ENCODE measurements at places on chromosomes 2 and 18.

DNA sequence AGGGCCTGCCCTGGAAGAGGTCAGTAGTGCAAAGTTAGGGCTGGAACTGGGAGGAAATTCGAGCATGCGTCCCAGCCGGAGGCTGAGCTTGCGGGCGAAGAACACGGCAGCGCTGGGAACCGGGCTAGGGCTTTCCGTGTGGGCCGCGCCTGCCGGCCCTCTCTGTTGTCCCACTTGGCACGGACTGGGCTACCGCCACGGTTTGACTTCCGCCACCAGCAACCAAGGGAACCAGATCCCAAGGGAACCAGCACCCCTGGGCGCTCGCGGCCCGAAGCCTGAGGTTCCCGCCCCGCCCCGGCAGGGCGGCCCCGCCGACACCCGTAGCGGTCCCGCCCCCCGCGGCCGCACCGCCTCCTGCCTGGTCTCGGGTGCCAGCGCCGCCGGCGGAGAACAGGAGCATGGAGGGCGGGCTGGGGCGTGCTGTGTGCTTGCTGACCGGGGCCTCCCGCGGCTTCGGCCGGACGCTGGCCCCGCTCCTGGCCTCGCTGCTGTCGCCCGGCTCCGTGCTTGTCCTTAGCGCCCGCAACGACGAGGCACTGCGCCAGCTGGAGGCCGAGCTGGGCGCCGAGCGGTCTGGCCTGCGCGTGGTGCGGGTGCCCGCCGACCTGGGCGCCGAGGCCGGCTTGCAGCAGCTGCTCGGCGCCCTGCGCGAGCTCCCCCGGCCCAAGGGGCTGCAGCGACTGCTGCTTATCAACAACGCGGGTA, at the start of gene SPR:
Gene SPR, plus strand, starts transcription at position 377 of the 708 bp plus-strand sequence. Its CDS starts 25 bp downstream, at position 402.
- DNase-seq: peak; percentile 24

GRCh38 chr2:223943135-223943534, 2.0 kb downstream of the WDFY1 start:
- DNase-seq: no peak

GRCh38 chr2:178880257-178880656, 73.0 kb upstream of the TTN start:
- DNase-seq: no peak

- DNase-seq: no peak
Measured at GRCh38 chr2:230758566-230759480, 46.2 kb downstream of the CAB39 start.

- peak; percentile 59 for DNase-seq
Measured at GRCh38 chr2:134258684-134259388, 5.0 kb downstream of the MGAT5 start.

DNA sequence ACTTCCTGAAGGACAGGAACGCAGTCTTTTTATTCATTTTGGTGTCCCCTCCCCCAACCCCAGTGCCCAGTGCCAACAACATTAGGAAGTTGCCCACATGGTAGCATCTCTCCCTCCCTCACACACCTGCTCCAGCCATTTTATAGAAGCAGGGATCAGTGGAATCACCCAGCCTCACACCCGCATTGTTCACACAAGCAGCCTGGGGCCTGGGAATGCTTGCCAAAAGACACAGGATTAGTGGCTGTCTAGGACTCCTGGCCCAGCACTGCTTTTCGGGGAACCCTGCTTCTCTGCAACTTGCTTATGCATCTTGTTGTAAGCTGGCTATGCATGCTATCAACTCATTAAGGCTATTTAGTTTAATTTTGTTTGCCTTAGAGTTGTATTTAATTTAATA, 17.9 kb downstream of the TMEM37 start:
- DNase-seq: no peak

DNA sequence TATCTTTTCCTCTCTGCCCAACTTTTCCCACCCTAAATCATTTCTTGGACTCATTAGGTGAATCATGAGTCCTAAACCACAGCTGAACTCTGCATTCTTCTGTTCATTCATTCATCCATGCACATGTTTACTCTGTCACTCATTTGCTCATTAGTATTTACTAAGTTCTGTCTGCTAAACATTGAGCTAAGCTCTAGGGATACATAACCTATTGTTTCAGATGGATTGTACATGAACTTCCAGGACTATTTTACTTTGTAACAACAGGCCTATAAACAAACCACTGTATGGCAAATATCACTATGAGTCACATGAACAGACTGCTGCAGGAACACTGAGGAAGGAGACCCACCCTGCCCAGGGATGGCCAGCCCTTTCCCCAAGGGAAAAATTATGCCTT, 14.6 kb upstream of the DYNC2LI1 start:
- DNase-seq: no peak

GRCh38 chr18:65811307-65811706, 60.5 kb downstream of the CDH7 start:
- DNase-seq: no peak

Measured in CD4-positive, alpha-beta T cell treated with Interferon gamma for 1 hour (primary cell).